ENCODE measurements at places on chromosomes 6 and 20.
A peak's percentile ranks its signal among the peaks of the same experiment; 100 is the strongest.

GRCh38 chr6:79066330-79066729, 11.7 kb downstream of the PHIP start:
- no peak for DNase-seq

- DNase-seq, result no peak
These were observed 39.1 kb downstream of the L3MBTL3 start for GRCh38 chr6:130057495-130057894.

GRCh38 chr6:41605649-41606048, 32.6 kb upstream of the MDFI start:
- no peak for DNase-seq

GRCh38 chr20:57869291-57869950, 159.6 kb upstream of the PMEPA1 start:
- DNase-seq, result no peak

DNA sequence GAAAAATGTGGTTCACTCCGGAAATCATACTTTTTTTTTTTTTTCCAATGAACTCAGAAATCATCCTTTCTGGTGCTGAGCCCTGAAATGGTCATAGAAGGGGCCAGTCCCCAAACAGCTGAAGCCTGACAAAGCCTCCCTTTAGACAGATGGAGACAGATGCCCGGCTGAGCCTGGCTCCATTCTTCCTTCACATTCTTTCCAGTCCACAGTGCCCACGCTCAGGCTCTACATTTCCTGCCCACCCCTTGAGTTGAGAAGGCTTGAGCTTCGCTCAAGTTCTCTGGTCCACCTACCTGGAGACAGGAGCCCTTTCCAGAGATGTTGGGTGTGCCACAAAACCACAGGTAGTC, 41.2 kb downstream of the KCNK5 start:
- DNase-seq, result no peak

- no peak for DNase-seq
These were observed 152.9 kb downstream of the ERMARD start for GRCh38 chr6:169904051-169904922.

DNA sequence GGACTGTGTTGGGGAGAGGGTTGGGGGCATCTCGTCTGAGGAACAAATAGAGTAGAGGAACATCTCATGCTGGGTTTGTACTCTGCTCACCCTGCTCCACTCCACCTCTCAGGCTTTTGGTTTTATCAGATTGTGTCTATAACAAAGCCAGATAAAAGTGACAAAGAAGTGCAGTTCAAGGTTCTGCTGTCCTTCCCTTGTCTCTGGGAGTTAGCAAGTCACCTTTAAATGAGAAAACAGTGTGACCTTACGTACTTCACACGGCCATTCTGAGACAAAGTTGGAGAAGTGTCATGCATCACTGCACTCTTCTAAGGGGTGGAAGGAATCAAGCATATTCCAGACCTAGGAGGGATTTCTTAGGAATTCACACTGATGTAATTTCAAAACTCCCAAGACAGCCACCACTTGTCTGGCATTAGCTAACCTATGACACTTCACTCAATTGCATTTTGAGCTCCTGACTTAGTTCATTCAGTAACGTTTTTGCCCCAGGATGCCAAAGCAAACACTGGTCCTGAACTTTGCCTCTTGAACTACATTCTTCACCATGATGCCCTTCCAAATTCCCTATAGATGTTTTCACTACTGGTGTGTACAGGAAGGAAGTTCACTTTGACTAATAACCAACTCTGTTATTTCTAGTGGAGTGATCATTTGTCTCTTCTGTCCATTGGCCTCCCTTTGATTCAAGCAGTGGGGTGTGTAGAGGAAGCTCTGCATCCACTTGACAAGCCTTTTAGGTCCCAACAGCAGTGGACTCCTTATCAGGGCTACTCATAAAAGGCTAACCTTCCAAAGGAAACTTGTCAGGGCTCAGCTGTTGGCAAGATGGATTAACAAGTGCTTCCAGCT, 647.6 kb upstream of the FLRT3 start:
- no peak for DNase-seq

DNA sequence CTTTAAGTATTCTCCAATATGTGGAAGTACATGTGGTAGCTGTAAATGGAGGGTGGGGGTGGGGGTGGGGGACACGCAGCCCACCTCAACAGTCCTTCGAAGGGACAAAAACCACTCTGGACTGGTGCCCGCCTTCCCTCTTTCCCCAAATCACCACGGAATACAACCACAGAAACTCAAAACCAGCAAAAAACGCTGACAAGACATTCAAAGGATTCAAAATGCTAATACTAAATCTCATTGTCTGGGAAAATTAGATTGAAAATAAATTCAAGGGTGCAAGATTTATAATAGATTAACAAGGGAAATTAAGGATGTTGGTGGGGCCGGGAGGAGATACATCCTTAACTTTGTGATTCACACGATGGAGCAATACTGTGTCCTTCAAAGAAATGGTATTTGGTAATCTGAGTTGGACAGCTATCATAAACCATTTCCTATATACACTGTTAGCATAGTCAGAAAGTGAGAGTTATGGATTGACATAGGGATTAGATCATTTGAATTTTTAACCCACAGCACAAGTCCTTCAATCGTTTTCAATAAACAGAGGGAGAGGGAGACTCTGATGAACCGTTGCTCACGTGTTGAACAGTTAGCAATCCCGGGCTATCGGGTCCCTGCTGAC, 766 bp upstream of the TBC1D22B start:
- DNase-seq, result no peak

DNA sequence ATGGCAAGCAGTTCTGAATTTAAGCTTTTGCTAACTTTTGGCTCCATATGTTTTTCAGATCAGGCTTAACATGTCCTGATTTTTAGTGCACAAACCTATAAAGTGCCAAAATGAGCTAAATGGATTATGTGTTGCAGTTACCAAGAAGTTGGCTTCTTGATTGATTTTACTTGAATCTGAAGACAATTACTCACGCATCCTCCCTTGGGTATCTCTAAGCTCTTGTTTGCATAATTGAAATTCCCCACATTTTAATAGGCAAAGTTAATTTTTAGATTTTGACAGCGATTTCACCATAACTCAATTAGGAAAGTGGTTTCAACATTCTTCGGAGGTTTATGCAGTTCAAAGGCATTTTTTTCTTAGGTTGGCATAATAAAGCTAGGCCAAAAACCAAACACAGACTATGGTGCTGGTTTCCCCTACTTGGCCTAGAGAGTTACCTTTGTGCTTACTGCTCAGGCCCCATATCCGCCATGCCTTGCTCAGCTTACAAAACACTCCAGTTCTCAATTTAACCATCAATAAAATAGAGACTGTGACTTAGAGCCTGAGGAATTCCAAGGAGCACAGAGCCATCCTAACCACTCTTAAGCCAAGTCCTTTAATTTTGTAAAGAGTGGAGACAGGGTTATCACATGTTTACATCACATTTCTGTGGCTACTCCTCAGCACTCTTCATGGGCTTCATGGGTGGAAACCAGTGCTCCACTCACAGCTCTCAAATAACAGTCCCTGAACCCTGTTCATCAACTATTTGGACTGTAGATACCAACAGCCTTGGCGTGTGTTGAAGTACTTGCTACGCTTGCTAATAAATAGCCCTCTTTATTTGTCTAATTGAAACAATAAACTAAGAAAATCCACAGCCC, 32.1 kb downstream of the LAMA4 start:
- no peak for DNase-seq

- peak; percentile 62 for DNase-seq
These were observed 808 bp downstream of the SDC4 start for GRCh38 chr20:45347297-45347935.

GRCh38 chr6:142482974-142483373, 181.2 kb downstream of the ADGRG6 start:
- no peak for DNase-seq

- DNase-seq, result no peak
These were observed 65.0 kb upstream of the XRN2 start for GRCh38 chr20:21237956-21238799.

DNA sequence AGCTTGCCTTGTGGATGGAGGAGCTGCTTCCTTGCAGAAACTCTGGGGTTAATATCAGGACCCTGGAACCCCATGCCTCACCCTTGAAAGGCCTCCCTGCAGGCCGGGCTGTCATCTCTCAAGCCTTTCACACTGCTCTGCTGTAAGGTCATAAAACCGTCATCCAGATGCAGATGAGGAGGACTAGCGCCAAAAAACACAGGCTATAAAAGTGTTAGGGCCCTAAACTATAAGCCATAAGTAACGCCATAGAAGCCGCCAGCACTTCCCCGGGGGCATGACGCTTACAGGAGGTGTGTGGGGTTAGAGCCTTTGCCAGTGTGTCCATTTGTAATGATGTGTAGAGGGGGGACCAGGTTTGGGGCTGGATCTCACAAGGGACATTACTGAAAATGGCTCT, 47.6 kb downstream of the CDH4 start:
- no peak for DNase-seq

- no peak for DNase-seq
These were observed 511.1 kb downstream of the TENT5A start for GRCh38 chr6:81241126-81242041.

- no peak for DNase-seq
These were observed 805.8 kb upstream of the GJE1 start for GRCh38 chr6:141326925-141327324.

GRCh38 chr6:35084511-35085203, 56.5 kb downstream of the TCP11 start:
- no peak for DNase-seq

Measured in adrenal gland (tissue), 19 donors.